ENCODE measurements at places on chromosomes 16 and 17. TPM values are rescaled to one million over a fixed set of nuclear protein-coding genes. Genes with fewer than 3 reads are reported as not detected.

OR4D2 gene
- polyA plus RNA-seq: not detected

SLC38A8 gene
- polyA plus RNA-seq: not detected

KRT20 gene
- polyA plus RNA-seq: not detected

ACE gene
- not detected for polyA plus RNA-seq

ITGA2B gene
- polyA plus RNA-seq: not detected

DPEP2 gene
- polyA plus RNA-seq: 47.9 TPM

TBC1D3D gene
- polyA plus RNA-seq: not detected

ZNF778 gene
- 5.5 TPM for polyA plus RNA-seq

ZFHX3 gene
- not detected for polyA plus RNA-seq

CLEC3A gene
- polyA plus RNA-seq: not detected

TAT gene
- polyA plus RNA-seq: not detected

COX6A2 gene
- not detected for polyA plus RNA-seq

DNA sequence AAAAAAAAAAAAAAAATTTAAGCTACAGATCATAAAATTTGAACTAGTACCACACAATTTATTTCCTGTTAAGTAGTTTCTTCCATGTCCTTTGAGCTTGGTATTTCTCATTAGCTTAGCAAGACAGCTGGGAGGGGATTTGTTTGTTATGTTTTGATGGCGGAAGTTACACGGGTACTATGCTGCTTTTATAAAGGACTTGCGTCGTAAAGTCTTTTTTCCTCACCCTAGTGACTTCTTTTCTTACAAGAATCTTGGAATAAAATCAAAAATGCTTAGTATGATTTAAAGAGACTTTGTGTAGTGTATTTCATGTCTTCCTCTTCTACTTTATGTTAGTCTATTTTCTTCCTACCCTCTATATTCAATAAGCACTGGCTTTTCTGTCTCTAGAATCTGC, 89.1 kb downstream of the NLK start:
- DNase-seq: no peak

- DNase-seq: no peak
Measured at GRCh38 chr17:68737761-68738443, 136.7 kb upstream of the FAM20A start.

- DNase-seq: no peak
Measured at GRCh38 chr16:1942047-1942809, 771 bp downstream of the MSRB1 start.

GRCh38 chr16:11386054-11386680, 40.9 kb downstream of the RMI2 start:
- no peak for DNase-seq

GRCh38 chr16:80231121-80231520, 309.7 kb upstream of the DYNLRB2 start:
- no peak for DNase-seq

- DNase-seq: no peak
Measured at GRCh38 chr16:1968146-1968953, 1.7 kb downstream of the RNF151 start.

- no peak for DNase-seq
Measured at GRCh38 chr17:76716839-76717215, 6.1 kb upstream of the MXRA7 start.

DNA sequence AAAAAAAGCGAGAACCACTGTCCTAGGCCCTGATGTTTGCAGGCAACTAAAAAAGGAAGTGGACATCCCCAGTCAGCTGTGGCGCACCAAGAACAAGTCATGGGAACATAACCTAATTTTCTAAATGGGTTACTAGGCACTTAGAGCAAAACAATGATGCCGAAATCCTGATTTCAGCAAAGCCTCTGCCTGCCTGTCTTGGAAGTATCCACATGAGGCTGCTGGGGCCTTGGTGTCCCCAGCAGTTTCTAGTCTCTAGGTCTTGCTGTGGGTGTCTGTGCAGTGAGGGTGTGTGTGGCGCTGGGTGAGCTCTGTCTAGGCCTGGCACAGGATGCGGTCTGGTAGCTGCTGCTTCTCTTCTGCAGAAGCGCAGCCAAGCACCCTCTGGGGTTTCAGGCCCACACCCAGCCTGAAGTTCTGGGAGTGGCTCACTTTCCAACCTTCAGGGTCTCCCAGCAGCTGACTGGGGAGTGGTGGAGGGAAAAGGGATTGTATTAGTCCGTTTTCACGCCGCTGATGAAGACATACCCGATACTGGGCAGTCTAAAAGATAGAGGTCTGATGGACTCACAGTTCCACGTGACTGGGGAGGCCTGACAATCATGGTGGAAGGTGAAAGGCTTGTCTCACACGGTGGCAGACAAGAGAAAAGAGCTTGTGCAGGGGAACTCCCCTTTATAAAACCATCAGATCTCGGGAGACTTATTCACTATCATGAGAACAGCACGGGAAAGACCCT, 21.1 kb downstream of the STH start:
- DNase-seq: peak; percentile 58

DNA sequence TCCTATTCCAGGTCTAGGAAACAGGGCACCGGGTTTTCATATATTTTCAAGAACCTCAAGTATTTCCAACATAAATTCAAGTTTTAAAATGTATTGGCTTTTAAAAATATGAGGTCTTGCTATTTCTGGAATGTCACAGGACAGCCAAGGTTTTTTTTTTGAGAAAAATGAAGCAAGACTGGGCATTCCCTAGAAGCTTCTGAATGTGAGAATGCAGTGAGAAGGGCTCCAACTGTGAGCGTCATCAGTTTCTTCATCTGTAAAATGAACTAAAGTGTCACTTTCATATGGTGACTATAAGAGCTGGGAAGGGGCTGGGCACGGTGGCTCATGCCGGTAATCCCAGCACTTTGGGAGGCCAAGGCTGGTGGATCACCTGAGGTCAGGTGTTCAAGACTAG, 455.8 kb upstream of the MAF start:
- no peak for DNase-seq

GRCh38 chr17:82698974-82699442, 510 bp upstream of the RAB40B start:
- DNase-seq: no peak

DNA sequence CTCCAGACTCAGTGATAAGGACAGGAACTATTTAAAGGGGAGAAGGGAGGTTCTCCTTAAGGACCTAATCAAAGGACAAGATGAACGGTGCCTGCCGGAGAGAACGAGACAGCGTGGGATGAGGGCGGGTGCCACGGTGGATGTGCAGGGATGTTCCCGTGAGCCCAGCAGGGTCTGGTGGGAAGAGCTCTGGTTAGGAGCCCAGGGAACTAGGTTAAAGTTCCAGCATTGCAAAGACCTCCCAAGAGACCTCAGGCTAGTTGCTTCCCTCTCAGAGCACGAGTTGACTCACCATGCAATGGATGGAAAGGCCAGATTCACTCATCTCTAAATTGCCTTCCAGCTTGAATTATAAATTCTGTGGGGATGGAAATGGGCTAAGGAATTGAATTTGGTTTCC, 14.7 kb downstream of the CCR7 start:
- DNase-seq: no peak

- no peak for DNase-seq
Measured at GRCh38 chr17:47846716-47847340, 4.1 kb downstream of the SP6 start.

DNA sequence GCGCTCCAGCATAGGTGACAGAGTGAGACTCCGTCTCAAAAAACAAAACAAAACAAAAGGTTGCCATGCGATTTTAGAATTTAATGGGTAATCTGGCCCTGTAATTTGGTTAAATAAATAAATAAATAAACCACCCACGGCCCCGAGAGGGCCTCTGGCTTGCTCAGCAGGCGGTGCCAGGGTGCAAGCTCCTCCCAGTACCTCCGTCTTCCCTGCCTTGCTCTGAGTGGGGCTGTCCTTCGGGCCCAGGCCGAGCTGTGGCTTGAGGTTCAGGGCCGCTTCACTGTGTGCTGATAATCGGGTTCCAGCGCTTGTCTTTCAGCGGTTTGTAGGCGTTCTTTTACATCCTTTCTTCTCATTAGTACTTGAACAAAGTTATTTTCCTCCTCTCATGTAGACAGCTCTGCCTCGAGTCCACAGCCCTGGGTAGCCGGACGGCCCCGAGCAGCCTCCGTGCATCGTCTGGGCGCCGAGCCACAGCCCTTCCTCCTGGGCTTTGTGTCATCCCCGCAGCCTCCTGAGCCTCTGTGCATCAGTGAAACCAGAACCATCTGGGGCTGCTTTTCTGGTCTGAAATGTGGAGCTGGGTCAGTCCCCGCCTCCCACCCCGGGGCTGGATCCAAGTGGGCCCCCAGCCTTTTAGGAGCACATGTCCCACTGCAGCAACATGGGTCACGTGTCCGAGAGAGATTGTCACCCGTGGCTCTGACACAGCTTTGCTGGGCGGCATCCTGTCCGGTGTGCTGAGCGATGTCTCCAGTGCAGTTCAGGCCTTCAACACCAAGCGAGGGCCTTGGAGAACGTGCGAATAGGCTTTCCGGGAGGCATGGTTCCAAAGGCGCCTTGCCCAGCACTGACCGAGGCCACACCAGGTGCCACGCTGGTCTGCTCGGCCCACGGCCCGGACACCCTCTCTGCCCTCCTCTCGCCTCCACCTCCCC, 157.4 kb upstream of the CHMP6 start:
- no peak for DNase-seq

GRCh38 chr17:39225959-39226683, 376 bp upstream of the STAC2 start:
- DNase-seq: peak; percentile 68

DNA sequence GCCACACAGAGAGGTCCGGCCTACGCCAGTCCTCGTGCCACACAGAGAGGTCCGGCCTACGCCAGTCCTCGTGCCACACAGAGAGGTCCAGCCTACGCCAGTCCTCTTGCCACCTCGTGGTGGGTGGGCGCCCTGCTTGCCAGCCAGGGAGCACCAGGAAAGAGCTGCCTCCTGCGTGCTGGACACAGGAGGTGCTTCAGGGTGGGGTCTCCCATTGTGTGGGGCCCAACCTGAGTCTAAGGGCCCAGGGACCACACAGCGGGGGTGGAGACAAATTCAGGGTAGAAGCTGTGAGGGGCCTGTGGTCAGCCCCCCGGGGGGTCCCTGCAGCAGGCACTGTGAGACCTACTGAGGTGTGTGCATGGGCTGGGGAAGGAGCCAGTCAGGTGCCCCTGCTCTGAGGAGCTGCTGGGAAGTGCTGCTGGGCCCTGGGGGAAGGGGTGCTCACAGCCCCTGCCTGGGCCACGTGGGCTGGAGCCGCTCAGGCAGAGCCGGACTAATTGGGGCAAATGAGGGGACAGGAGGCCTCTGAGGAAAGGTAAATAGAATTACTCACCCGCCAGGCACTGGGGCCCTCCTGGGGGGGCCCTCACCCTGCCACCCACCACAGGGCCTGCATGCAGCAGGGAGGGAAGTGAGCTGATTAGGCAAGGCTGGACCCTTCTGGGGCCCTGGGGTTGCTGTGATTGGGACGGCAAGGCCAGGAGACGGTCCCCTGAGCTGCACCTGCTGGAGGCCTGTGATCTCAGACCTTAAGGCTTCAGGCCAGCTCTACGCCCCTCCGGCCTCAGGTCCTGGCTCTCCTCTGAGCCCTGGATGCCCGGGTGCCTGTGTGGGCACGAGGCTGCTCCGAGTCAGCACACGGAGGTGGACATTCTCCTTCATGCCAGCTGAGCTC, 11.0 kb downstream of the GCGR start:
- no peak for DNase-seq

GRCh38 chr17:74447628-74448159, 15.8 kb downstream of the GPRC5C start:
- DNase-seq: no peak

DNA sequence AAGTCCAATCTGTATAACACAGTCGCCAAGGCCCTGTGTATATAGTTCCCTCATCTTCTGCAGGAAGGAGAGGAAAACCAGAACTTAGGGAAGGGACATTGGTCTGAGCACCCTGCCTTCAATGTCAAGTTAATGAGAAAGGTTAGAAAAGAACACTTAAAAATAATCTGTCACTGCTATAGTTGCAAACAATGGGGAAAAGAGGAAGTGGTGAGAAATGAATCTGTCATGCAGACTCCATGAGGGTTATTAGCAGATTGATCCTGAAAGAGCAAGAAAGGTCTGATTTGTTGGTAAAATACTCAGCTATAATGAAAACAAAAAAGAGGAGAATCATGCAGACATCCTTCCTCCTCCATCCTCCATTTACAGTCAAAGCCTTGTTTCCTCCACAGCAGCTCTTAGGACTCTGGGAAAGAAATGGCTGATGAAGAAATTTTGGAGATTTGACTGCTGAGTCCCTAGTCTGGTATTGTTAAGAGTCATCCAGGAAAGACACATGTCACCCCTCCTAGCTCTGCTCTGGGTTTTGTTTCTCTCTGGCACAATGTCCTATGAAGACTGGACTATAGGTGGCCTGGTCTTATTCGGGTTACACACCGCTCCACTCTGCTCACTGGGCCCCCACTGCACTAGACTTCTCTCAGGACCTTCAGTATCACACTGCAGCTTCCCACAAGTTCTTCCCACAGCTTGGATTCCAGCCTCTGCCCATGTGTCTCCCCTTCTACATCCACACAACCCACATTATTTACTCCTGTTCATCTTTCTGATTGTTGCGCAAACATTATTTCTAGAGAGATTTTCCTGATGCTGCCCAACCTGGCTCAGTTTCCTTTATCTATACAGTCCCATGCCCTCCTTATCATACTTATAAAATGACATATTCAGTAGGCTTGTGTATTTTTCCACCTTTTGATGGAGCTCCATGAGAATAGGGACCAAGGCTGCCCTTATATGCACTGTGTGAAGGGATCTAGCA, 56.5 kb upstream of the XYLT1 start:
- DNase-seq: no peak

DNA sequence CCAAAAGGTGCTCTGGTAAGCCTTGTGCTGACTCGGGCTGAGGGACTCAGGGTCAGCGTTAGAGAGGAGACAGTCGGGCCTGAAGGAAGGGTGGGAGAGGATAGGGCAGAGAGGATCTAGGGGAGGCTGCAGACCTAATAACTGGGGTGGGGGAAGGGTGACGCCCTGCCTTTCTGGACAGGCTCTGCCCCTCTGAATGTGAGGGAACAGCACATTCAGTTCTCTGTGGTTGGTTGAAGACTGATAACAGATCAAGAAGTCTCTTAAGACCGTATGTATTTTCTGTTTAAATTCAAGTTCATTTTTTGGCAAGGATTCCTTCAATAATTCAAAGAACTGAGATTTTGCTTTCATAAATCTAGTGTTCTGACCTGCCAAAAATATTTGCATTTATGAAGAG, 56.2 kb upstream of the TEKT3 start:
- DNase-seq: no peak

- DNase-seq: no peak
Measured at GRCh38 chr16:87108941-87109340, 208.3 kb downstream of the C16orf95 start.

DNA sequence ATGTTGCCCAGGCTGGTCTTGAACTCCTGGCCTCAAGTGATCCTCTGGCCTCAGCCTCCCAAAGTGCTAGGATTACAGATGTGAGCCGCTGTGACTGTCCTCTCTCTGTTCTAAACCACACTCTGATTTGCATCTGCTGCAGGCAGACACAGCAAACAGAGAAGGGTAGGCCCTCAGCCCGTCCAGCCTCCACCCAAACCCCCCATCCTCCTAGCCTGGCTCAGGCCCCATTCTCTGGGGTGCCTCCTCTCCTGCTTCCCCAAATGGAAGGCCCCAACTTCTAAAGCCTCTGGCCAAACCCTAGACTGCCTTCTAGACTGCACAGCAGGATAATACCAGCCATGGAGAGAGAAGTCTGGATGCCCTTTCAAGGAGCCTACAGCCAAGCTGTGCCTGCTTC, 4.1 kb upstream of the GFAP start:
- DNase-seq: no peak

- no peak for DNase-seq
Measured at GRCh38 chr17:78706271-78706915, 75.7 kb downstream of the CYTH1 start.

All from naive thymus-derived CD8-positive, alpha-beta T cell (primary cell).